ENCODE measurements at places on chromosomes 4 and X.

- no peak for DNase-seq
Observed at GRCh38 chr4:128286474-128287058, 1.0 kb downstream of the PGRMC2 start.

DNA sequence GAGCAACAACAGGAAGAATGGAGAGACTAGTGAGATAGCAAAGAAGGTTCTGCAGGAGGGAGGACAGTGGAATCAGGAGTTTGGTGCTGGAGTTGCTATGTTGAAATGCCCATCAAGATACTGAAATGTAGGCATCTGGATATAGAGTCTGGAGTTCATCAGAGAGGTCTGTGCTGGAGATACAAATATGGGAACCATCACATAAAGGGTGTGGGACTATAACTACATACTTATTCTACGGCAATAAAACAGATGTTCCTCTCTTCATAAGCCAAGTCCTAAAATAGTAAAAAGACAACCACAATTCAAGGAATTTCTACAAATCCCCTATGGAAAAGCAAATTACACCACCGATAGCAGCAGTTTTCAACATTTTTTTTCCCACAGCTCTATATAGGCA is 1.6 kb downstream of the MED14 start:
- no peak for DNase-seq

DNA sequence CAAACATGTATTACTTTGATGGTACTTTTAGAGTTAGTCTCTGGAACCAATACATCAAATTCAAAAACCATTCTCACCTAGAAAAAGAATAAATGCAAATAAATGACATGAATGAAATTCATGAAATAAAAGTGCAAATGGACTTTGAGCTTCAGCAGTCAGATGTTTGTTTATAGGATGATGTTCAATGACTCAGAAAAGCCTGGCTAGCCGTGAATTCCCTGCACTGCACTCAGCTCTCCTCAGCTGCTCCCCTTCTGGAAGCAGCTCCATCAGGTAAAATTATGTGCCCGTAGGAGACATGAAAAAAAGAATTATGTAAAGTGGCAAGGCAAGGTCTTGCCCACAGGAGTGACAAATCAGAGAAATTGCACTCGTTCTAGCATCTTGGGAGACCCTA is 390.6 kb downstream of the GPM6A start:
- DNase-seq, result no peak

GRCh38 chrX:147803948-147804347 is 107.8 kb upstream of the FMR1 start:
- no peak for DNase-seq

- DNase-seq, result no peak
Observed at GRCh38 chr4:88166608-88167007, 8.2 kb upstream of the ABCG2 start.

GRCh38 chr4:124066595-124066994 is 645.9 kb downstream of the ANKRD50 start:
- no peak for DNase-seq

- no peak for DNase-seq
Observed at GRCh38 chr4:26242451-26242850, 78.4 kb upstream of the RBPJ start.

GRCh38 chr4:48112017-48112667 is 21.9 kb downstream of the TXK start:
- no peak for DNase-seq

All from stimulated activated CD8-positive, alpha-beta memory T cell treated with anti-CD3 and anti-CD28 coated beads, Interleukin-15, amount 100 ng/mL, for 48 hours (primary cell).